ENCODE measurements at places on chromosomes 3 and 15. TPM values are rescaled to one million over a fixed set of nuclear protein-coding genes. Genes with fewer than 3 reads are reported as not detected.

CFAP161 gene
- 0.48 TPM for total RNA-seq

NR2E3 gene
- not detected for total RNA-seq

- DNase-seq, result no peak
These were observed 5.6 kb downstream of the AHSG start for GRCh38 chr3:186618318-186618938.

- DNase-seq, result no peak
These were observed 204.5 kb upstream of the CMC1 start for GRCh38 chr3:28036599-28037575.

UBE3A gene
- total RNA-seq, result 107 TPM

GRCh38 chr15:49430046-49430445 is 7.0 kb downstream of the FGF7 start:
- DNase-seq, result no peak

DNA sequence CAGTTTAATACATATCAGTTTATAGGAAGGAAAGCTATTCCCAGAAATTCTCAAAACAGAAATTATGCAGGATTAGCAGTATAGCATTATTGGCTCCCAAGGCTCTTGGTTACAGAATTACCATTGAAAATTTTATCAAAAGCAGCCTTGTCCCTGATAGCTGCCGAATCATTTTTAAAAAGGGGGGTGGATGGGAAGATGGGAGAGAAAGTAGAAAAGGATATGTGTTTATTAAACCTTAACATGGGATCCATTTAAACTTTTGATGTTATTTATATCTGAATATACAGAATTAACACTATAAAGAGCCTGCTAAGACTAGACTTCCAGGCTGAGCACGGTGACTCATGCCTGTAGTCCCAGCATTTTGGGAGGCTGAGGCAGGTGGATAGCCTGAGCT is 10.8 kb downstream of the RCN2 start:
- no peak for DNase-seq

DNA sequence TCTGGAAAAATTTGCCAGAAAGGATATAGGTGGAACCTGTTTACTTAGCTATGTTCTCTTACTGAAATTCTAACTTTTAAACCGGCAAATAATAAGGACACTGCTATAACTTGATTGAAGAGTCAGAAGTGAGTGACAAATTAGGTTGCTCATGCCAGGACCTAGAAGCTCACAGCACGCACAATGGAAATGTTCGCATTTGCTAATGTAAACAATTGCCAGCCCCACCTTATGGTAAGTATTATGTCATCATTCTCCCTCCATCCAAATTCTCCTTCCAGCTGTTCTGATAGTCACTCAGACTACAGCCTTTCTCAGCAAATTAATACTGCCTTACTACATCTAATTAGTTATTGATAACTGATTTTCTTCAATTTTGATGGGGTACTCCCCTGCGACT is 4.8 kb upstream of the STXBP5L start:
- no peak for DNase-seq

GRCh38 chr3:11072631-11073030 is 80.1 kb downstream of the SLC6A1 start:
- no peak for DNase-seq

DNA sequence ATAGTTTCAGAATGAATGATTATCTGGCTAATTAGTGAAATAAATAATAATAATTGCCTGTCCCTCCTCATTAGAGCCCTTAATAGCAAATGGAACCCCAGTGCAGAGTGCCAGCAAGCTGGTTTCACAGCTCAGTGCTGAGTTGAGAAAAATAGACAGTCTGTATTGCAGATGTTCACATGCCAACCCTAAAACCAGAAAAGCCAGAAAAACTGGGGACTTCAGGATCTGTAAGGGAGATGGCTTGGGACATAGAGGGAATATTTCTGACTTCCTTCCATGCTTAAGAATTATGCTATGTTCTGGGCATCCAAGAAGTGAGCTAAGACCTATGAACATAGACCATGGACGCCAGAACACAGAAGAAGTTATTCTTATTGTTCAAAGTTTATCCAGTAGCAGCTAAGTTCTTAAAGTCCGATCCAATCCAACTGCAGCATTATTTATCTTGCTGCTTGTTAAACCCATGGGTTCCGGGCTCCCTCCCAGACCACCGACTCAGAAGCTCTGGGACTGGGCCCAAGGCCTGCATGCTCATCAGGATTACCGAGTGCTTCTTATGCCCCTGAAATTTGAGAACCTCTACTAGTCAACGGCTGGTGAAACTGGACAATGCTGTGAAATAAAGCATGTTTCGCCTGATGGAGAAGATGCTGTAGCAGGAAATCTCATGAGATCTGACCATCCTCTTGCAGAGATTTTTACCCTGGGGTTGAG is 158.3 kb downstream of the FOXB1 start:
- no peak for DNase-seq

GRCh38 chr15:96363707-96364106 is 33.2 kb downstream of the NR2F2 start:
- DNase-seq, result no peak

ERICH6 gene
- 0.19 TPM for total RNA-seq

MORC1 gene
- total RNA-seq, result not detected

- no peak for DNase-seq
These were observed 735.4 kb upstream of the GRM7 start for GRCh38 chr3:6125520-6125919.

FOXP1 gene
- 156 TPM for total RNA-seq

CFAP91 gene
- 0.30 TPM for total RNA-seq

- no peak for DNase-seq
These were observed 7.4 kb downstream of the GOLM2 start for GRCh38 chr15:44295750-44296431.

CASR gene
- 0.17 TPM for total RNA-seq

PAQR9 gene
- not detected for total RNA-seq

TFG gene
- 64.7 TPM for total RNA-seq

DNA sequence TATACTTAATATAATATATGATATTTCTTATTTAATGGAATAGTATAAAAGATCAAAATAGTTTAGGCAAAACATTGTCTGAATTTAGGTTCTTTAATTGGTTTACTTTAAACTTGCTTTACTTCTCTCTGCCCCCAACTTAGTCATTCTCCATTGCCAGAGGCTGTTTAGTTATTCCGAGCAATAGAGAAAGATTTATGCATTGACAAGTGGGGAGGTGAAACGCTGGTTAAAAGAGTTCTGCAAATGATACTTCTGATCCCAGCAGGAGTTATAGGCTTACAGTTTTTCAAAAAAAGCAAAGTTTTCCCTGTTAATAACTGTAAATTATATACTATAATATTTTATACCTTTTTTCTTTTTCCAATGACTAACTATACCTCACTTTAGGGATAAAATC is 145.4 kb downstream of the EPHA3 start:
- no peak for DNase-seq

CLDN11 gene
- total RNA-seq, result not detected

GRCh38 chr3:69364354-69364753 is 21.5 kb downstream of the FRMD4B start:
- no peak for DNase-seq

- no peak for DNase-seq
These were observed 46.1 kb downstream of the AGBL1 start for GRCh38 chr15:86125775-86126174.

- DNase-seq, result no peak
These were observed 5.1 kb upstream of the KLHL6 start for GRCh38 chr3:183560607-183561006.

GABRG3 gene
- not detected for total RNA-seq

PLCL2 gene
- 24.7 TPM for total RNA-seq

GRCh38 chr3:10238345-10239183 is 9.7 kb upstream of the TATDN2 start:
- DNase-seq, result peak; percentile 25

GRCh38 chr3:119044593-119044992 is 9.9 kb upstream of the IGSF11 start:
- DNase-seq, result no peak
